Endothelial cell of umbilical vein (primary cell): ENCODE measurements at places on chromosomes 16 and 17. TPM values are rescaled to one million over a fixed set of nuclear protein-coding genes. Genes with fewer than 3 reads are reported as not detected.

Gene SYNGR3
- total RNA-seq, result 0.81 and 0.95 TPM in 2 replicates

Gene NPIPB6
- total RNA-seq, result 1.1 and 5.0 TPM in 2 replicates

Gene KLHL10
- total RNA-seq, result not detected in 2 replicates

Gene POLR2A
- 145 and 151 TPM in 2 replicates for total RNA-seq

Gene AANAT
- not detected in 2 replicates for total RNA-seq

Gene EMP2
- total RNA-seq, result 18.3 and 25.5 TPM in 2 replicates

Gene PIPOX
- total RNA-seq, result 2.2 and 2.5 TPM in 2 replicates

Gene P2RX5
- 0.22 and 0.37 TPM in 2 replicates for total RNA-seq

Gene CCL16
- 0.51 and 0.55 TPM in 2 replicates for total RNA-seq

Gene RNF112
- 0.11 TPM in 1 of 2 replicates, not detected in the other for total RNA-seq

Gene PRR29
- 0.78 and 1.2 TPM in 2 replicates for total RNA-seq

Gene CCL8
- total RNA-seq, result not detected in 2 replicates

Gene KRT20
- total RNA-seq, result not detected in 2 replicates

Gene MFAP4
- total RNA-seq, result not detected in 2 replicates

Gene SGSH
- total RNA-seq, result 66.0 and 81.4 TPM in 2 replicates

Gene TMEM100
- not detected in 2 replicates for total RNA-seq

Gene C17orf78
- total RNA-seq, result not detected in 2 replicates

Gene TBC1D3H
- 1.4 TPM in 1 of 2 replicates, not detected in the other for total RNA-seq

Gene MARVELD3
- not detected in 2 replicates for total RNA-seq

Gene GPR179
- total RNA-seq, result not detected in 2 replicates

Gene C1QTNF8
- total RNA-seq, result not detected in 2 replicates

Gene CHP2
- total RNA-seq, result not detected in 2 replicates

Gene RABEP2
- total RNA-seq, result 36.0 and 37.4 TPM in 2 replicates

Gene EVI2B
- total RNA-seq, result 1.7 and 2.3 TPM in 2 replicates

Gene PRCD
- not detected in 2 replicates for total RNA-seq

Gene HOXB6
- 24.0 and 27.4 TPM in 2 replicates for total RNA-seq

Gene CBX8
- 3.1 TPM in 2 replicates for total RNA-seq

Gene TMEM92
- not detected in 2 replicates for total RNA-seq

Gene CIBAR2
- total RNA-seq, result not detected in 2 replicates

Gene MAF
- total RNA-seq, result 0.32 and 0.33 TPM in 2 replicates

Gene HNF1B
- not detected in 2 replicates for total RNA-seq

Gene SEPTIN1
- 0.75 and 1.2 TPM in 2 replicates for total RNA-seq

Gene SDF2
- 52.6 and 56.4 TPM in 2 replicates for total RNA-seq

Gene CES4A
- 3.9 and 5.4 TPM in 2 replicates for total RNA-seq

Gene ATP2A1
- 2.3 and 2.5 TPM in 2 replicates for total RNA-seq

Gene KRTAP2-3
- not detected in 2 replicates for total RNA-seq

Gene TOM1L1
- 0.60 and 1.1 TPM in 2 replicates for total RNA-seq

Gene MRPL38
- 93.8 and 94.4 TPM in 2 replicates for total RNA-seq

Gene ANKFN1
- not detected in 2 replicates for total RNA-seq

Gene RND2
- total RNA-seq, result 0.53 and 0.97 TPM in 2 replicates

Gene EVI2A
- total RNA-seq, result 0.22 TPM in 1 of 2 replicates, not detected in the other

Gene CIAO2B
- 78.7 and 85.2 TPM in 2 replicates for total RNA-seq

Gene DNAH9
- not detected in 2 replicates for total RNA-seq

Gene SUMO2
- 424 and 437 TPM in 2 replicates for total RNA-seq

Gene SNTB2
- total RNA-seq, result 73.7 and 76.2 TPM in 2 replicates

Gene SPATA20
- total RNA-seq, result 31.4 and 42.3 TPM in 2 replicates

Gene STH
- total RNA-seq, result not detected in 2 replicates

Gene WDR90
- total RNA-seq, result 50.0 and 51.8 TPM in 2 replicates

Gene CDRT15L2
- not detected in 2 replicates for total RNA-seq

Gene PRPSAP1
- 79.1 and 90.2 TPM in 2 replicates for total RNA-seq

Gene KRTAP9-4
- total RNA-seq, result not detected in 2 replicates
